ENCODE measurements at places on chromosomes 2 and 18.

- DNase-seq, result no peak
These were observed 52.0 kb downstream of the DCC start for GRCh38 chr18:52391810-52392559.

DNA sequence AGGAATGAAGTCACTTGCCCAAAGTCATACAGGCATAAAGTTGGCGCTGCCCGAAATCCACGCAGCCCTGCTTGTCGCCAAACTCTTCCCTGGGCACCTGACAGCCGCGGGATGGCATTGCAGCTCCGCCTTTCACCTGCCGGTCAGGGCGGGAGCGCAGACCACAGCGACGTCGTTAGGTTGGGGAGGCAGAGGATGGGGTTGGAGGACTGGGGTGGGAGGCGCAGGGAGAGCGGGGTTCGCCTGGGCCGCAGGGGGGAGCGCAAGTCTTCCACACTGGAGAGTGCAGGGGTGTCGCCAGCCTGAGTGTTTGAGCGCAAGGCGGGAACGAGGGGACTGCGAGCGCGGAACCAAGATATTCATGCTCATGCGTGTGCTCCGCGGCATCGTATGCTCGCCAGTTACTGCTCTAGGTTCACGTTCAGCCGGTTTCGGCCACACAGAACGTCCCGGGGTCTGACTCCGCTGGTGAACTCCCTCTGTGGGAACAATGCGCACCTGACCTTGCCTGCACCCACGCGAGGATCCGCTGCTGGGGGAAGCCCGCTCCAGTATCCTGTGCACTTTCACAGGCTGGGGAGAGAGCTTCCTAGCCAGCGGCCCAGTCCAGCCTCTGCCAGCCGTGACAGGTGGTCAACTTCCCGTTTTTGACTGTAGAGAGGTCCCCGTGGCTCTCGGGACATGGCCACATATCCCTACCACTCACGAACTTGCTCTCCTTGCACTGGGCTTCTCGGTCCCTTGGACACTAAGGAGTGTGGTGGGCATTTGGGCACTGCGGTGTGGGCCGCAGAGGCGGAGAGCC lies 767 bp upstream of the NPPC start:
- DNase-seq, result no peak

- no peak for DNase-seq
These were observed 90.2 kb downstream of the PARD3B start for GRCh38 chr2:204635478-204635877.

DNA sequence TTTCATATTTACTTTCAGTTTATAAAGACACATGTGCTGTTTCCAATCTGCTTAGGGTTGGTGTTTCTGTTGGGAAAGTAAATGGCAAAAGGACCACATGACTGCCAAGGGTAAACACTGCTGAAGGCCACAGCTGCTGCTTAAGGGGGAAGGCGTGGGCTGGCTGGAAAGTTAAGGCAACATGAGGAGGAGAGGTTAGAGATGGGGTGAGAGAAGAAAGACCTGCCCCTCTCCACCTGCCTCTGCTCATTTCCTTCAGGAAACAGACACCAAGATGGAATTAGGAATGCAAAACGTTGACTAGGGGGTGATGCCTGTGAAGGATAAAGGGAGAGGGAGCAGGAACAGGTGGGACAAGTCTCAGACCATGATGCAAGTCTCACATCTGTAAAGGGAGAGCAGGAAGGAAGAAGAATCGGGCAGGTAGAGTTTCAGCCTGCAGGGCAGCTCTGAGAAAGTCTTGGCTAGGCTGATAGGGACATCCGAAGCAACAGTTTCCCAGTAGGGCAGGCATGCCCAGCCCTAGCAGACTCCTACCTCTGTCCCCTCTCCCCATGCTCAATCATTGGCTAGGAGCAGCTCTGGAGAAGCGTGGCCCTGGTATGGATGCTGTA lies 86.0 kb downstream of the CDC42EP3 start:
- DNase-seq, result no peak

- DNase-seq, result no peak
These were observed 33.6 kb downstream of the PLCL1 start for GRCh38 chr2:197838036-197838435.

DNA sequence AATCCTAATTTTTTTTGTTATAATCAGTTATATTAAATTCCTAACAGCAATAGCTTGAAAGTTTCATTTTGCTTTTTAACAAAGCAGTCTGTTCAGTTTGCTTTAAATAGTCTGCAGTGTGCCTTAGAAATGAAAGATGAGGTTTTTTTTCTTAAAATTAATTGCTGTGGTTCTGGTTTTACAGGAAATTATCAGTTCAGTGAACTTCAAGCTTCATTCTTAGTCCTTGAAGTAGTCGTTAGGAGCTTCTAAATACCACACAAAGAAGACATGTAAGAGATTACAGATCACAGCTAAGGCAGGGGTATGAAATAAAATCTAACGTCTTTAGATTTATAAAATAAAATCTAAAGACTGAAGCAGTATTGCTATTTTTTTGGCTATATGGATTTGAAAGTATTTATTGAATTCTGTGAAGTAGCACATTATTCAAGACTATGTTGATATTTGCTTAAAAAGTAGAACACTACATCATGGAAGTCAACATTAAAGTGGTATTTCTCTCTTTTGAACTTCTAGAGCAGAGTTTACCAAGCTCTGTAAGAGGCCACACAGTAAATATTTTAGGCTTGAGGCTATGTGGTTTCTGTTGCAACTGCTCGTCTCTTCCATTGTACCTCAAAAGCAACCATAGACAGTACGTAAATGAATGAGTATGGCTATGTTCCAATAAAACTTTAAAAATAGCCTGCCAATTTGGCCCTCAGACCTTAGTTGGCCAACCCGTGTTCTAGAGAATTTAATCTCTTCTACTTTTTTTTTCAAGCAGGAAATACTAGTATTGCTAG lies 81.5 kb upstream of the STON1 start:
- no peak for DNase-seq

DNA sequence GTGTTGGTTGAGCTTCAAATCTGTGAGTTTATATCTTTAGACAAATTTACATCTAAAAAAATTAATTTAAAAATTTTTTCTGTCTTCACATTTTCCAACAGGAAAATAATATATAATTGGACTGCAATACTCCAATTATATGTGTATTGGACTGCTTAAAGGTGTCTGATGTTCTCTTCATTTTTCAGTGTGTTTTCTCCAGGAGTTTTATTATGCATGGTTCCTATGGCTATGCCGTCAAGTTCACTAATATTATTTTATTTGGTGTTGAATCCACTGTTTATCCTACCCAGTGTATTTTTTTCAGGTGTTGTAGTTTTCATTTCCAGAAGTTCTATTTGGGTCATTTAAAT lies 62.1 kb upstream of the CTLA4 start:
- no peak for DNase-seq

DNA sequence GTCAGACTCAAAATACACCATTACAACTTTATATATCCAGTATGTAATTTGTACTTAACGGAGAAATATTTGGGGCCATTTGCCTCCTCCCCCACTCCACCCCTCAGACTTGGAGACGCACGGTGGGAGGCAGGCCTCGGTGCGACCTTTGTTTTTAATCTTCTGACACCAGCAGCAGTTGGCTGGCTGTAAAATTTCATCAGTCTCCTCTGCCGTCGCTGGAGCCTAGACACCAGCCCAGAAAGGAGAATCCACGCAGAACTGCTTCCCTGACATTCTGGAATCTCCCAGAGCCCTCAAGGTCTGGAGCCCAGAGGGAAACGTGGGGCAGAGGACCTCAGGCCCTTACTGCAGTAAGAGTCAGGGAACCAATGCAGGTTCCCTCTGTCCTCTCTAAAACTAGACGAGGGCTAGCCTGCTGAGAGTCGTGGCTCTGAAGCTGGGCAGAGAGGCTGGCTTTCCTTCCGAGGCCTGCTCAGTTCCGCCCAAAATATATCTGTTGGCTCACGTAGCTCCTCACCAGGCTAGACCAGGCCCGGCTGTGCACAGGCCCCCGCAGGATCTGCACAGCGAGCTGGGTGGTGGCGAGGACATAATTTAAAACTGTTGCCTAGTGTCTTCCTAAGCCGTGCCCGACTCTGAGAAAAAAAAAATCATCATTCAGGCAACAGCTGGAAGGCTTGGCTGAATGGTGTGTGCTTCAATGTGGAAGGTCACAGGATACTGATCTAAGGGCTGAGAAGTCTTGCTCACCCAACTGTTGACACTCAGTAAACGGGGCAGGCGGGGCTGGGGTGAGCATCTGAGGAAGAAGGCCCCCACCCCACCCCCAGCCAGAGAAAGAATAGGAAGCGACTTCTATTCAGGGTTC lies 40.4 kb downstream of the EN1 start:
- no peak for DNase-seq

DNA sequence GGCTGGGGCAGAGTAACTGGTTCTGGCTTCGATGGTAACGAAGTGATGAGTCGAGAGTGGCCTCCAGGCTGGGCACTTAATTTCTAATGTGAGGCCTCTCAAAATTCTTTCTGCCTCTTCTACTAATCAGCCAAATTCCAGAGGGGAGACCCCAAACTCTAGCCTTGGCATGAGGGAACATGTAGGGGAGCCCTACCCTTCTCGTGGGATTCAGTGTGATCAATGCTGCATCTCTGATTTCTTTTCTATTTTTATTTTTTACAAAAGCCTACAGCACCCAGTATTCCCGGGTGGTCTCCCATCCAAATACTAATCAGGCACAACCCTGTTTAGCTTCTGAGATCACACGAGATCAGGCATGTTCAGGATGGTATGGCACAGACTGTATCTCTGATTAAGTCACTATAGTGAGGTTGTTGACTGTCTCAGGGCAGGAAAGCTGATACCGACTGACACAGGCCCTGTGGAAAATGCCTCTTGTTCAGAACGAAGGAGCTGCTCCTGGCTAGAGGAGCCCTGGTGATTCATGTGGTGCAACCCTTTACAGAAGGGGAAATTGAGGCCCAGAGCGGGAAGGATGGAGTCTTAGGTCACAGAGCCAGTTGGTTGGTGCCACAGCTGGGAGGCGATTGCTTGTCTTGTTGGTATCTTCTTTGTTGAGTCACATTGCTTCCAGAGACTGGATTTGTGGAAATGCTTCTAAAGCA lies 126.3 kb upstream of the HS6ST1 start:
- DNase-seq, result no peak

All from activated CD4-positive, CD25-positive, alpha-beta regulatory T cell (primary cell).